Substantia nigra (tissue), 51 donors: ENCODE measurements at places on chromosomes 6 and 20.

DNA sequence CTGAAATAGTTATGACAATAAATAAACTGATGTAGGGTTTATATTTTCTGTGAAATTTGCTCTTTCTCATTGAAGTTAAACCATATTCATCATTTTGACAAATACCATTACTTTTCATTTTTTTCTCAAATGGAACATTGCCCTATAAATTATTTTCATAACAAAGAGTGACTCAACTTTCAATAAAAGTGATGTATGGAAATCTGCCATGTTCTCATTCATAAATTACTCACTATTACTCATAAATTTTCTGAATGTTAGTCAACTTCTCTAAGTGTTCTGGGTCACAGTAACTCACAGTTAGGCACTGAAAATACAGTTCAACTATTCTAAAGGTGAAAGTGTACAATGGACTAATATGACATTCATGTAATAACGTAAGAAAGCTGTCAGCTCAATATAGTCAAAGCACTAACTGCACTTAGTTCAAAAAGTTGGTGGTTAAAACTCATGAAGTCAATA is 19.0 kb upstream of the STX11 start:
- DNase-seq: no peak

GRCh38 chr6:5905431-5906339 is 101.0 kb downstream of the NRN1 start:
- DNase-seq: no peak

GRCh38 chr6:74976026-74976425 is 229.8 kb downstream of the COL12A1 start:
- no peak for DNase-seq

- DNase-seq: no peak
Measured at GRCh38 chr20:32512047-32512385, 73.1 kb downstream of the NOL4L start.

DNA sequence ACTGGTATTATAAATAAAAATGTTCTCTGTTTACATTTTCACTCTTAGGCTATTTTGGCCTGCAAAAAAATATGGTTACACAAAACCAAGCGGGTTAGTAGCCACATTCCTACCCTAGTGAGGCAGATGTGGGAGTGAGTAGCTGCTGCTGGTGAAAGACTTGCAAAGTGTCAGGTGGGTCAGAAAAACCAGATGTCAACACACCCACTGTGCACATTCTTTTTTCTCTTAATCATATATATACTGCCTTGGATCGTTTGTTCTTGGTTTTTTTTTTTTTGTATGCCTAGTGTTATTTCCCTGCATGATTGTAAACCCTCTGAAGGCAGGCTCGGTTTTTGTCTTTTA is 68.0 kb upstream of the TFB1M start:
- DNase-seq: no peak

DNA sequence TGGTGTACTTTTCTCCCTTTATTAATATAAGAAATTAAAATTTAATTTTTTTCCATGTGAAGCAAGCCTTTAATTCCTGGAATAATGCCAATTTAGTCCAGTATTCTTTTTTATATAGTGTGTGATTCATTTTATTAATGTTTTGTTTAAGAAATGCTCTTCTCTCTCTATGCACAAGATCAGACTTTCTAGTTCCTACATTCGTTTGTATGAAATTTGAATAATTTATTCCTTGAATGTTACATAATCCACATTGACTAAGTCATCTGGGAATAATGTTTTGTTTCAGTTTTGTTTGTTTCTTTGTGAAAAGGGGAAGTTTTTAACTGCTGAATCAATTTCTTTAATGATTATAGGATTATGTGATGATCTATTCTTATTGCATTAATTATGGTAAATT is 181.4 kb upstream of the ID4 start:
- no peak for DNase-seq

GRCh38 chr6:90970672-90971071 is 383.8 kb upstream of the MAP3K7 start:
- no peak for DNase-seq

GRCh38 chr6:27183060-27183832 is 64.3 kb upstream of the PRSS16 start:
- no peak for DNase-seq

DNA sequence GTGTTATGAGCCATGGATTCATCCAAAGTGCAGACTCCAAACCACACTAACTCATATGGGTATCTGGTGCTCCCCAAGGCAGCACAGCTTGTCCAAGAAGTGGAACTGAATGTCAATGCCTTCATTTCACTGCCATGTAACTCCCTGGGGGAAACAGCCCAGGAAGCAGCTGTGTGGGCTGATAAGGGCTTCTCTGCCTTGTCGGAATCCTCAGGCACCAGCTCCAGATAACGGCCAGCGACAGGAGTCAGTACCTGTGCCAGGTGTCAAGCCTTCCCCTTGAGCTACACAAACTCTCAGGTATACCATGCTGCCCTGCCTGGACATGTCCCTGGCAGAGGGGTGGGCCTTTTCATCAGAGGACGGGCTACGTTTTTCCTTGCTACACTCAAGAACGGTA is 751.9 kb upstream of the CHD6 start:
- no peak for DNase-seq

GRCh38 chr6:134669485-134669884 is 280.4 kb downstream of the ALDH8A1 start:
- no peak for DNase-seq

DNA sequence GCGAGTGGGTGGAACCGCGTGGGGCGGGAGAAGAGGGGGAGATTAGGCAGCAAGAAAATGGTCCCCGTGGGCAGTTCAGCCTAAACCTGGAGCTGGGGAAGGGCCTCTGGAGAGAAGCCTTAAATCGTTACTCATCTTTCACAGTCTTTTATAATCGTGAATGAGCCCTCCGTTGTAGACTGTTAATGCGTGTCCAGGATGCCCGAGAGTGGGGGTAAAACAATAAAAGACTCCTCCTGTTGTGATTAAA is 11.0 kb upstream of the ELOVL5 start:
- no peak for DNase-seq

- no peak for DNase-seq
Measured at GRCh38 chr6:34934516-34934915, 45.5 kb downstream of the ANKS1A start.

DNA sequence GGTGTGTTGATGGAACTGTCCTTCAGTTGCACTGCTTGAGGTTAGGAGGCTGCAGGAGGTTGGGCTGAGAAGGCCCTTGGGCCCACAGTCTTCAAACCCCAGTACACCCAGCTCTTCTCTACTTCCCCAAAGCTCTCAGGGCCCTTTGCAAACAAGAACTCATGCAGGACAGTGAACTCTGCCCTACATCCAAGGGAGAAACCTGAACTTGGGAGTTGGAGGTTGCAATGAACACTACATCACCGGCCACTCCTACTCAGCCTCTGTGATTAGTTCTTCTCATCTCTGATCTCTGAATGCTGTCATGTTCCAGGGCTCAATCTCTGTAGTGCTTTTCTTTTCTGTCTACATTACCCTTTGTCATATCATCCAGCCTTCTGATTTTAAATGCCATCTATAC is 148.5 kb upstream of the PDE7B start:
- DNase-seq: no peak

- no peak for DNase-seq
Measured at GRCh38 chr6:4964675-4965561, 38.9 kb downstream of the RPP40 start.

- DNase-seq: no peak
Measured at GRCh38 chr6:137893726-137894125, 26.7 kb downstream of the TNFAIP3 start.

GRCh38 chr20:48404598-48404997 is 423.2 kb downstream of the PREX1 start:
- DNase-seq: no peak

- DNase-seq: no peak
Measured at GRCh38 chr6:91486200-91486599, 899.3 kb upstream of the MAP3K7 start.

DNA sequence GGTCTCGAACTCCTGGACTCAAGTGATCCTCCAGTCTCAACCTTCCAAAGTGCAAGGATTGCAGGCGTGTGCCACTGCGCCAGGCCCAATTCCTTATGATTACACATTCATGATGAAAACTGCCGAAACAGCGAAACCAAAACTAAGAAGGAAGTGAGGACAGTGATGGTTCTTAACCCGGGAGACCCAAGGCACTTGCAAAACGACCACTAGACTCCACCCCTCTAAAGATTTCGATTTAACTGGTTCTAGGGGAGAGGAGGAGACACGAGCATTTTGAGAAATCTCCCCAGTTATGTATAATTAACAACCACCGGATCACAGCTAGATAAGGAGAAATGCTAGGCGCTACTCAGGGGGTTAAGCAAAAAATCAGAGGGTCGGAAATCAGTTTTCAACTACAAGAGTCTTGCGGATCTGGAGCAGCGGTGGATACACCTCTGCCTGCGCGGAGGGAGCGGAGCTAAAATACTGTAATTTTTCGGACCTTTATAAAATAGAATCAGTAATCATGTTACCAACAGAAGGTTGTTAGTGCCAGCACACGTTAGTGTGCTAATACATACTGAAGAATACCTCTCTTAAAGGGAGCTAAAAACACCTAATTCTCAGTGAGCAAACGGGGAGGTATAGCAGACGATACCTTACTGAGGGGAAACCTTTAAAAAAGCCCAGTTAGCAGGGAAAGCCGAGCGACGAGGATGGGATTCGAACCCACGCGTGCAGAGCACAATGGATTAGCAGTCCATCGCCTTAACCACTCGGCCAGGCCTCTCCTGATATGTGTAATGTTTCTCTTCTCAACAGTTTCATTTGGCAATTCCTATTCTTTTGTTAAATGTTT is 60.0 kb upstream of the BTN3A2 start:
- DNase-seq: no peak

GRCh38 chr6:79605061-79605460 is 26.1 kb upstream of the SH3BGRL2 start:
- no peak for DNase-seq

DNA sequence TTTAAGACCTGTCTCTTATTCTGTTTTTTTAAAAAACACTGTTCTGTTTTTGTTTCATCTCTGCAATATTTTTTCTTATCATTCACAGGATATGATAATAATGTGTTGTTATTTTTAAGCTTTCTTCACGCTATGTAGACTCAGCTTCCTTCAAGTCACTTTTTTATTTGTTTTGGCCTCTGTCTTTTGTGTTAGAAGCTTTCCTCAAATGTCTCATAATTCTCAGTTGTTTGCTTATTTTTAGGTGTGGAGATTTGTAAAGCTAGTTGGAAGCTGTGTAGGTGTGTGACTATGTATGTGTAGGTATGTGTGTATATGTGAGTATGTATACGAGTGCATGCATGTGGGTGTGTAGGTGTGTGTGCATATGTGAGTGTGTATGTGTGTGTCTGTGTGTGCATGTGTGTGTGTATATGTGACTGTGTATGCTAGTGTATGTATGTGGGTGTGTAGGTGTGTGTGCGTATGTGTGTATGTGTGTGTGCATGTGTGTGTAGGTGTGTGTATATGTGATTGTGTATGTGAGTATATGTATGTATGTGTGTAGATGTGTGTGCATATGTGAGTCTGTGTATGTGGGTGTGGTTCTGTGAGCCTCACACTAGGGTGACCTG is 16.3 kb upstream of the VEGFA start:
- DNase-seq: no peak

GRCh38 chr6:147463651-147464050 is 44.8 kb upstream of the SAMD5 start:
- DNase-seq: no peak

GRCh38 chr6:126232671-126233070 is 107.2 kb upstream of the CENPW start:
- no peak for DNase-seq

DNA sequence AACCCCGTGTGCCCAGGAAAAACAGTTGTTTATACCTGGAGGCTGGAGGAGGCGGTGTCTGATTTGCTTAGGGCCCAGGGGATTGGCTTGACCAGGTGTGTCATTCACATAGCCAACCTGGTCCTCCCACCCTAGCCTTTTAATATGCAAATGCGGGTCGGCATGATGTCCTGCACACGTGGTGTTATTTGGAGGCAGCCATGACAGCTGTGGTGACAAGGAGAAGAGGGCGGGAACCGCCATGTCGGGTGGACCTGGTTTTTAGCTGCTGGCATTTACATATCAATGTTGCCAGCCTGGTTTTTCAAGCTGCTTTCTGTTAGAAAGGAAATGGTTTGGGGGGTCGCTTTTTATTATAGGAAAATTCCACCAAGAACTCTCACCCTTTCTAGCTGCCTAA is 291.4 kb upstream of the QKI start:
- DNase-seq: no peak

DNA sequence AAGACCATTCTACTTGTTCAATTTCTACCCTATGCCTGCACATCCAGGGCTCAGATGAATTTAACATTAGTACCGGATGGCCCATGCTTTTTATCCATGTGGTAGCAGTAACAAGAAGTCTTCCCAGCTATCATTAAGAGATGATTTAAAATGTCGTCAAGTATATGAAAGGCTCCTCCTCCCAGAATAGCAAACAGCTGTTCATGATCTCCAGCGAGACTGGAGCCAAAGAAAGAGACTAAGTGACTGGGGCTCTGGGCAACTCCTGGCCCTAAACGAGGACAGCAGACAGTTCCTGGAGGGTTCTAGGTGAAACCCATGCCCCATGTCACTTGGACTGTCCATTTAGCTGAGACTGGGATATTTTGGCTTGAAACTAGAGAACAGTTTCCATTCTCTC is 160.8 kb downstream of the CDC5L start:
- no peak for DNase-seq

DNA sequence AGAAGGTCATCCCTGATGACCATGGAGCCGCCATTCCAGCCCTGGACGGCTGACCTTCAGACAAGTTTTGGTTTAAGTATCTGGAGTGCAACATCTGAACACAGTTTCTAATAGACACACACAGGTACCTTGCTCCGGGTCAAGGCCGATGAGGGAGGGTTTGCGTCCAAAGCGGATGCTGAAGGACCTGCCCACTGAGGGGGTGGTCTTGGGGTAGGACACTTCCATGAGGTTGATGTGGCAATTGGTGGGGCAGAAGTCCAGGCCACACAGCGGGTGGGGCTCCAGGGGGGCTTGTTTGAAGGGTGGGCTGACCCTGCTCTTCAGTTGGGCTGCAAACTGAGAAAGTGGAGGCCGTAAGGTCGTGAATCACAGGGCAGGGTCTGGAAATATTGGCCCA is 177.9 kb downstream of the PREX1 start:
- DNase-seq: no peak

DNA sequence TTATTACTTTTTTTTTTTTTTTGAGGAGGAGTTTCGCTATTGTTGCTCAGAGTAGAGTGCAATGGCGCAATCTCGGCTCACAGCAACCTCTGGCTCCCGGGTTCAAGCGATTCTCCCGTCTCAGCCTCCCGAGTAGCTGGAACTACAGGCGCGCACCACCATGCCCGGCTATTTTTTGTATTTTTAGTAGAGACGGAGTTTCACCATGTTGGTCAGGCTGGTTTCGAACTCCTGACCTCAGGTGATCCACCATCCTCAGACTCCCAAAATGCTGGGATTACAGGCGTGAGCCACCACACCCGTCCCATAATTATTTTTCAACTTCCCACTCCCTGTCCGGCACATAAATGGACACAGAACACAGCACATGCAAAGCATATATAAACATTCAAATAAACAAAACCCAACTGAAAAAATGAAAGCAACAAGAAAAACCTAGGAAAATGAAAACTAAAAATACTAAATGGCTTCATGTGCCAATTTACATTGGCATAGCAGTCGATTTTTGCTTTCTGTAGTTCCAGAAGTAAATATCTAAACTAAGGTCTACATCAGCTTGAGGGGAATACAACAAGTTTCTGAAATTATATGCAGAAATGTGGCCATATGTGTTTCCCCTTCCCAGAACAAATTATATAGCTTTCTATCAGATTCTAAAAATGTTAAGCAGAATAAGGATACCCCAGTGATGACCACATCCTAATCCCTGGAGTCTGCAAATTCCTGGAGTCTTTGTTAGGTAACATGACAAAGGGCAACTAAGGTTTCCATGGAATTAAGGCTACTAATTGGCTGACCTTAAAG is 113.9 kb downstream of the HFE start:
- DNase-seq: no peak

GRCh38 chr20:11170565-11170964 is 496.8 kb upstream of the JAG1 start:
- no peak for DNase-seq
